ENCODE measurements at places on chromosomes 6 and 20.

DNA sequence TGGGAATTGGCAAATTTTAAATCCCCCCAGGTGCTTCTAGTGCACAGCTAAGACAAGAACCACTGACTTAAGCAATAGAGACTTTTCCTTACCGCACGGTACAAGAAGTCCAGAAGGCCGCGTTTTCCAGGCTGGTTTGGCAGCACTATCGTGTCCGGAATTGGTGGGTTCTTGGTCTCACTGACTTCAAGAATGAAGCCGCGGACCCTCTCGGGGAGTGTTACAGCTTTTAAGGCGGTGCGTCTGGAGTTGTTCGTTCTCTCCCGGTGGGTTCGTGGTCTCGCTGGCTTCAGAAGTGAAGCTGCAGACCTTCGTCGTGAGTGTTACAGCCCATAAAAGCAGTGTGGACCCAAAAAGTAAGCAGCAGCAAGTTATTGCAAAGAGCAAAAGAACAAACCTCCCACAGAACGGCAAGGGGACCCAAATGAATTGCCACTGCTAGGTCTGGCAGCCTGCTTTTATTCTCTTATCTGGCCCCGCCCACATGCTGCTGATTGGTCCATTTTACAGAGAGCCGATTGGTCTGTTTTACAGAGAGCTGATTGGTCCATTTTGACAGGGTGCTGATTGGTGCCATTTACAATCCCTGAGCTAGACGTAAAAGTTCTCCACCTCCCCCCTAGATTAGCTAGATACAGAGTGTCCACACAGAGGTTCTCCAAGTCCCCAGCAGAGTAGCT is 264.5 kb downstream of the PREX1 start:
- no peak for DNase-seq

DNA sequence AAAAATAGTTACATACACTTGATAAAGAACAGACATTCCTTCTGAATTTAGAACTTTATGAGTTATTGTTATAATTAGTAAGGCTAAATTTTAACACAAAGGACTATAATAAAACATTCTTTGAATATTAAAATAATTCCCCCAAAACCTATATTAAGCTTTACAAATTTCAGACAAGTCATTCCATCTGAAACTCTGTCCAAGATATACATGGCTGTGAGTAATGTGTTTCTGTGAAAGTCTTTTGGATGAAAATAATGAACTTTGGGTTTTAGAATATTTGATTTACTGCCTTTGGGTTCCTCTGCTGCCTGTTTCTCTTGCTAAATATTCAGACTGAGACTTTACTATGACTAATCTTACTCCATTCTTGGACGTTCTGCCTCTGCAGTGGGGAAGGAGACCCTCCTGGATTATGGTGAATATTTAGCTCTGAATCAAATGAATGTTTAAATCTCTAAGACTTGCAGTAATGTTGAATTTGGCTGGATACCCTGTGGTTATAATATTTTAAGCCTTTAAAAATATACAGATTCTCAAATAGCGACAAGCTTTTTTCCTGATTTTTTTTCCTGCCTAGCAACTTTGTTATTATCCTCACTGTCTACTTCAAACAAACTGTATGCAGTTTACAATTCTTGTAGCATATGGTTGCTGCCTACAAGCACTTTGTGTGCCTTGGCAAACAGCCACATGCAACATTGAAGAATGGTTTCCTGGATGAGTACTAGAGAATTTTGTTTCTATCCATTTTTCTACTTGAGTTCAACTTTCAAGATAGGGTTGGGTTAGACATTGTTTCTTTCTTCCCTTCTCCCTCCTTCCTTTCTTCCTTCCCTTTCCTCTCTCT is 51.4 kb downstream of the TXLNB start:
- DNase-seq = peak; percentile 83

- no peak for DNase-seq
Measured at GRCh38 chr6:119284861-119285521, 64.6 kb downstream of the MAN1A1 start.

DNA sequence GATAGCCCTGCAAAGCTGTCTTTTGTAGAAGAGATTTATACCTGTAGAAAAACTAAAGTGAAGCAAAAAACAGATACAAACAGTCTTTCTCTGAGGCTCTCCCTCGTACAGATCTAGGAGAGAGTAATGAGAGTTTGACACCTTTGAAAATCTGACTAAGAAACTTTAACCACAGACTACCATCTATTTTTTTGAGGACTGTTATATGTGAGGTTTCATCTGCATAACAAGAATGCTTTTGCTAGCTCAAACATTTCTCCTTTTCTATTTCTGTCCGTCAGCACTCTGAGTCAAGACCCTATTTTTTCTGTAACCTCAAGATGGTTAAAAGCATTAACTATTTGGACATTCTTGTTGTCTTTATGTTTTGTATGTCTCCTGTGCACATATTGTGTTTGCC is 193.0 kb downstream of the BTBD3 start:
- DNase-seq = no peak

GRCh38 chr20:57251344-57251743 is 15.1 kb downstream of the BMP7 start:
- no peak for DNase-seq

DNA sequence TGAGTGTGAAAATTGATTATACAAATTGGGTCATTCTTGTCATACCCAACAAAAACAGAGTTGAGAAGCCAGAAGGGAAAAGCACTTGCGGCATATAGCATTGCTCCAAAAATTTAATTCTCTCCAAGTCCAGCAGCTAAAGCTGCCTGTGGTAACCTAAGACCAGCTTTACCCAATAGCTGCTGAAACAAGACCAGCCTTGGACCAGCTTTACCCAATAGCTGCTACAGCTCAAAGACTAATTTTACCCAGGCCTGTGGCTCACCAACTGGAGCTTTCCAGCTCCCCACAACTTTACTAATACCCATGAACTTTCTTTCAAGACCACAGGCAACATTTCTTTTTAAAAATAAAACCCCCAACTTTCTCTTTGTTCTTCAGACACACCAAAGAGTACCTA is 32.8 kb upstream of the ZNF133 start:
- DNase-seq = no peak

DNA sequence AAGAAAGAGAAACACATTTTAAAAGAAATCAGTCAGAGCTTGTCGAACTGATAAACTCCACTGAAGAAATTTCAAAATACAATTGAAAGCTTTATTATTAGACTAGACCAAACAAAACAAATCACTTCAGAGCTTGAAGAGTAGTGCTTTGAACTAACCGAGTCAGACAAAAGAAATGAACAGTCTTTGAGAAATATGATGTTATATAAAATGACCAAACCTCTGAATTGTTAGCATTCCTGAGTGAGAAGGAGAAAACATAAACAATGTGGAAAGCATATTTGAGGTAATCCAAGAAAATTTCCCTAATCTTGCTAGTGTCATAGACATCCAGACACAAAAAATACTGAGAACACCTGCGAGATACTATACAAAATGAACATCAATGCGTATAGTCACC is 13.2 kb upstream of the CST4 start:
- no peak for DNase-seq

- no peak for DNase-seq
Measured at GRCh38 chr6:75775219-75775618, 26.2 kb downstream of the MYO6 start.

DNA sequence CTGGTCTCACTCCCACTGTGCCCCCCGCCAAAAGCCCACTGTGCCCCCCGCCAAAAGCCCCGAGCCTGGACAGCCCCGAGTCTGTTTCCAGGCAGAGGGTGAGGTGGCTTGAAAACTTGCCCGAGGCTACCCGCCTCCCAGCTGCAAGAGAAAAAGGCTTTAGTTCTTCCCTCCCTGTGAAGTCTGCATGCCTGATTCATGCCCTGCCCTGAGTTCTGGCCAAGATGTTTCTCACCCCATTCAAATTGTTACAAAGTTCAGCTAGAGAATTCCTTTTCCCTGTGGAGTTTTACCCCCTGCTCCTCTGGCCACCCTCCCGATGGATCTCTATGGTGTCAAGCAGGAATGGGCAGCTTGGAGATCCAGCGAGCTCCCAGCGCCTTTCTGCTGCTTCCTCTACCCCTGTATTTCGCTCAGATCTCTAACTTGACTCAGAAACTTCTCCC is 298.8 kb upstream of the MAP3K7 start:
- no peak for DNase-seq

DNA sequence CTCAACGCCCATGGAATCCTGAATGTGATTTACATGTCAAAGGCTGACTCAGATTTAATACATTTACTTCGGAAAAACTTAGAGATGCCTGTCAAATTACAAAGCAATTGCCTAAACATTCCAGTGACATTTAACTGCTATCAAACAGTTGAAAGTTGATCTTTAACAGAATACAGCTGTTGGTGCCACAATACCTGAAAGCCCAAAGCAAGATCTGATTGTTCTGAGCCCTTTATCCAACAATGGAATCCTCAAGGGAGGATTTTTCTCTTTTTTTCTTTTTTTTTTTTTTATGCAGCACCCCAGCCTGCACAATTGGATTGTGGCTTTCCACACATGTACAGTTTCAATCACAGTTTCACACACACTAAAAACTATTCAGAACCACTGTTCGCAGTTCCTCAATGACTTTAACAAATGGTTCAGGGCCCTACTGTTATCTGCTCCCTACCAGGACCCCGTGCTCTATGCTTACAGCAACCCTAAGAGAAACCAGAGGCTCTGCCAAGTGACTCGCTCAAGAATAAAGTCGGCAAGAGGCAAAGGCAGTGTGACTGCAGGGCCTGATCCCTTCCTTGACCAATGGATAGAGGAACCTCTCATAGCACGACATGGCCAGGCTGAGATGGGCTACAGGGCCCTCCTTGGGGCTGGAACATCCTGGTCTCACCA is 33.3 kb downstream of the EPB41L2 start:
- DNase-seq = no peak

DNA sequence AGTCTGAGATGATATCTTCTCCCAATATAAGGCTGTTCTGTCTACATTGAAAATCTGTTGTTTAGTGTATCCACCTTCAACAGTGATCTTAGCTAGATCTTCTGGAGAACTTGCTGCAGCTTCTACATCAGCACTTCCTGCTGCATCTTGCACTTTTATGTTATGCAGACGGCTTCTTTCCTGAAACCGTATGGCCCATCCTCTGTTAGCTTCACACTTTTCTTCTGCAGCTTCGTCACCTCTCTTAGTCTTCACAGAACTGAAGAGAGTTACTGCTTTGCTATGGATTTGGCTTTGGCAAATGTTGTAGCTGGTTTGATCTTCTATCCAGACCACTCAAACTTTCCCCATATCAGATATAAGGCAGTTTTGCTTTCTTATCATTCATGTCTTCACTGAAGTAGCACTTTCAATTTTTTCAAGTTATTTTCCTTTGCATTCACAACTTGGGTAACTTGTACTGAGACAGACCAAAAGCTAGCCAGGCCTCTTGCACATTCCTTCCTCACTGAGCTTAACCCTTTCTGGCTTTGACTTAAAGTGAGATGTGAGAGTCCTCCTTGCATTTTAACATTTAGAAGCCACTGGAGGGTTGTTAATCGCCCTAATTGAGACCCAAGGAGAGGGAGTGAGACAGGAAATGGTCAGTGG is 110.1 kb downstream of the PREP start:
- DNase-seq = no peak

DNA sequence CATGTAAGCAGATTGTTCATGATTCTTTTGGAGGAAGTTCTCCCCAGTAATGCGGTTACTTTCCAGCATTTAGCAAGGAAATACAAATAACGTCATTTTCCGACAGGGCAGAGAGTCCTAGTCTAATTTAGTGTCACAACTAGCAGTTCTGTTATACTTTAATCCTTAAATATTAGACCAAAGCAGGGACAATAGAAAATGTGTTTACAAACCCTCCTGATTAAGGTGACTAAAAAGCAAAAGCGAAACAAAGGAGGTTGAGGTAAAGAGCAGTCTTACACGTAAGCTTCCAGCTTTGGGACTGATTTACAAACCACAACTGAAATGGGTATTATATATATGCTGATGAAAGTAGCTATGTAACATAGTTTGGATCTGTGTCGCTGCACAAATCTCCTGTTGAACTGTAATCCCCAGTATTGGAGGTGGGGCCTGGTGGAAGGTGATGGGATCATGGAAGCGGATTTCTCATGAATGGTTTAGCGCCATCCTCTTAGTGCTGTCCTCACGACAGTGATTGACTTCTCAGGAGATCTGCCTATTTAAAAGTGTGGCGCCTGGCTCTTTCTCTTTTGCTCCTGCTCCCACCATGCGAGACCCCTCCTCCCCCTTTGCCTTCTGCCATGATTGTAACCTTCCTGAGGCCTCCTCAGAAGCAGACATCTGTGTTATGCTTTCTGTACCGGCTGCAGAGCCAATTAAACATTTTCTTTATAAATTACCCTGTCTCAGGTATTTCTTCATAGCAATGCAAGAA is 81.9 kb downstream of the PLCB1 start:
- DNase-seq = no peak

DNA sequence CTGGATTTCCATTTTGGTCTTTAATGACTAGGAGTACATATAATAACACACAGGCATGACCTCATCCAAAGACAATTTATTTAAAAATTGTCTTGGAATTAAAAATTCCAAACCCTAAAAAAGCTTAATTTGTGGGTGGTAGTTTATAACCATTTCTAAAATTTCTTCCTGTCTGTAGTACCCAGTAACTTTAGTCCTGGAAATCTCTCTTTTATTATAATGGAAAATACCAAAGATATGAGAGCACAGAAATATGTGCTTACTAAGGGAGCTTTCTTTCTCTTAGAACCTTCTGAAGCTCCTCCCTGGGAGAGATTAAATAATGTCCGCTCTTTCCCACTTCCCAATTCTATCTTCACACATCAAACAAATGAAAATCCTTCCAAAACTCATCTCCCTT is 70.5 kb upstream of the PRL start:
- no peak for DNase-seq

GRCh38 chr6:33189625-33190448 is 2.4 kb downstream of the COL11A2 start:
- DNase-seq = no peak

DNA sequence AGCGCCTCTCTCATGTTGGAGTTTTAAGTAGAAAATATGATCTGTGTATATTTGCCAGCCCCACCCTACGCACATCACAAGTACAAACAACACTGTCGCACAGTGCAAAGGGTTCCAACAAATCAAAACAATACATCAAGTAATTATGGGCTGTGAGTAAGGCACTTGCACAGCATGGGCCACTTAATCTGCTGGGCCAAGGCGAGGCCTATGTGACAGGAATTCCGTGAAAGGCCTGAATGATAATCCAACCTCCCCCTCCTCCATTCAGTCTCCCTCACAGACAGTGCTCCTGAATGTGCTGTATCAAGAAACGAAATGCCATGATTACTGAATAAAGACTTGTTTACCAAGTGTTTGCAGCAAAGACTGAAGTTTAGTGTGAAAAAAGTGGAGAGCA is 130.1 kb upstream of the SLC2A12 start:
- DNase-seq = no peak
